Left ventricle myocardium inferior (tissue), 1 donor: ENCODE measurements at places on chromosomes 1 and 21. TPM values are rescaled to one million over a fixed set of nuclear protein-coding genes. Genes with fewer than 3 reads are reported as not detected.

Gene ASPM
- total RNA-seq: 0.44 TPM

Gene NR1I3
- total RNA-seq: not detected

Gene S100A3
- total RNA-seq: 0.36 TPM

Gene TMEM82
- total RNA-seq: not detected

Gene AKNAD1
- total RNA-seq: not detected

Gene TRAF3IP3
- total RNA-seq: 1.2 TPM

Gene CELA2A
- total RNA-seq: not detected

Gene DNAJC8
- 55.3 TPM for total RNA-seq

Gene DMAP1
- 26.7 TPM for total RNA-seq

Gene CLCNKA
- total RNA-seq: 0.16 TPM

Gene KCNE2
- total RNA-seq: not detected

Gene ZNF695
- not detected for total RNA-seq

Gene NBL1
- total RNA-seq: 30.0 TPM

Gene EPHA2
- total RNA-seq: 9.6 TPM

Gene SH2D1B
- total RNA-seq: 0.11 TPM

Gene CRYAA
- not detected for total RNA-seq

- no peaks in the 10 kb centered on the region for H3K36me3 ChIP-seq
These were observed 291.8 kb upstream of the CAMK1G start for GRCh38 chr1:209291715-209292114.

DNA sequence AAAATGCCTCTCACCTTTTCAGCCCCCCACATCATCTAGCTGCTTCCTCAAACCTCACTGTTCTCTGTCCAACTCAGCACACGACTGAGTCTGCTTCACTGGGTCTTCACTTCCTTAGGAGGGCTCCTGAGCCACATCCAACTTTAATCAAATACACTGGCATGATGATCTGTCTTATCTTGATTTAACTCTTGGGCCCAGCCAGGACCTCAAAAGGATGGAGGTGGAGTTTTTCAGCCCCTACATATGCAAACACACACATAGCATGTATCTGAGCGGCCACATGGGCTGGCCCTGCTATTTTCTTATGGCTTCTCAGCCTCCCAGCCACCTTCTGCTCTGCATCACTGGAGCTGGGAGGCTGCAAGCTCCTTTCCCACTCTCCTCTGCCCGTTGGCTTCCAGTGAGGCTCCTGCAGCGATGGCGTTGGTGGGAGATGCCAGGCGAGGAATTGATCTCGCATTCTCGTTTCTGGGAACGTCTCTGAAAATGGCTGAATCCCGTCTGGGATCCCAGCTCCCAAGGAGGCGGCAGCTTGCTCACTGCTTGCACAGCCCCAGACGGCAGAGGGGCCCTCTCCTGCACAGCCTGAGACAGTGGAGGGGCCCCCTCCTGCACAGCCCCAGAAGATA, 1.8 kb upstream of the PRXL2B start:
- DNase-seq: no peak
- peaks cover 10% of the 10 kb centered on the region for H3K36me3 ChIP-seq
- H3K4me1 ChIP-seq: peaks cover 42% of the 10 kb centered on the region
- peak overlapping the region; percentile 86 for H3K4me3 ChIP-seq
- peaks cover 11% of the 10 kb centered on the region for H3K27me3 ChIP-seq
- H3K27ac ChIP-seq: peak overlapping the region; percentile 98

GRCh38 chr1:81596341-81596740, 204.4 kb upstream of the ADGRL2 start:
- no peaks in the 10 kb centered on the region for H3K27me3 ChIP-seq
- no peak overlapping the region for H3K27ac ChIP-seq
- H3K36me3 ChIP-seq: no peaks in the 10 kb centered on the region
- no peak overlapping the region for H3K4me3 ChIP-seq
- DNase-seq: no peak

DNA sequence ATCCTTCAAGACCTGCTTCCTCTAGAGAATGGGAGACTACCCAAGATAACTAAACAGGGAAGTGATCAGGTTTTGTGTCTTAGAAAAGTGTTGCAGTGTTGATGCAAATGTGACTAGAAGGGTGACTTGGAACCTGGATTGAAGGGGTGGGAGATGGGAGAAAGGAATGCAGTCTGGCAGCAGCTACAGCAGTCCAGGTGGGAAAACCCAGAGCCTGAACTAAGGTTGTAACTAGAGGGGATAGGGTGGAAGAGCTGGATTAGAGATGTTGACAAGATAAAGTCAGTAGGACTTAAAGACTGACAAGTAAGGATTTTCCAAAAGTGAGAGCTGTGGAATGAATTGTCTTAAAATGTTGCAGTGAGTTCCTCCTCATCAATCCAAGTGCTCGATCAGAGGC, 7.1 kb upstream of the SHISA4 start:
- no peaks in the 10 kb centered on the region for H3K36me3 ChIP-seq
- H3K4me3 ChIP-seq: no peak overlapping the region
- DNase-seq: no peak
- H3K27ac ChIP-seq: no peak overlapping the region
- no peaks in the 10 kb centered on the region for H3K27me3 ChIP-seq

DNA sequence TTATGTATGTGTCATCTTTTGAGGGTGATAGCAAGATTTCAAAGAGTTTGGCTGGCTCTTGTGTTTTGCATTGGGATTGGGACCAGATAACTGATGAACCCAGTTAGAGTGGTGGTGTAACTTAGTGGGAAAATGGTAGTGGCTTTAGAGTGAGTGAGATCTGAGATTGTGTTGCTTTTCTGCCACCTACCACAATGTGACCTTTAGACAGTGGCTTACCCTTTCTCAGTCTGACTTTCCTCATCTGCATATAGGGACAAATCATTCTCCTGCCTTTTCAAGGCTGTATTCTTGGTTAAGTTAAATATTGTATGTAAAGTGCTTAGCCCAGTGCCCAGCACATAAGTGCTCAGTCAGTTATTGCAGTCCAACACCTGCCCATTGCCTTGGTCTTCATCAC, 31.3 kb downstream of the CENPF start:
- no peaks in the 10 kb centered on the region for H3K4me1 ChIP-seq
- H3K27me3 ChIP-seq: no peaks in the 10 kb centered on the region
- H3K4me3 ChIP-seq: no peak overlapping the region
- no peaks in the 10 kb centered on the region for H3K36me3 ChIP-seq
- DNase-seq: no peak

DNA sequence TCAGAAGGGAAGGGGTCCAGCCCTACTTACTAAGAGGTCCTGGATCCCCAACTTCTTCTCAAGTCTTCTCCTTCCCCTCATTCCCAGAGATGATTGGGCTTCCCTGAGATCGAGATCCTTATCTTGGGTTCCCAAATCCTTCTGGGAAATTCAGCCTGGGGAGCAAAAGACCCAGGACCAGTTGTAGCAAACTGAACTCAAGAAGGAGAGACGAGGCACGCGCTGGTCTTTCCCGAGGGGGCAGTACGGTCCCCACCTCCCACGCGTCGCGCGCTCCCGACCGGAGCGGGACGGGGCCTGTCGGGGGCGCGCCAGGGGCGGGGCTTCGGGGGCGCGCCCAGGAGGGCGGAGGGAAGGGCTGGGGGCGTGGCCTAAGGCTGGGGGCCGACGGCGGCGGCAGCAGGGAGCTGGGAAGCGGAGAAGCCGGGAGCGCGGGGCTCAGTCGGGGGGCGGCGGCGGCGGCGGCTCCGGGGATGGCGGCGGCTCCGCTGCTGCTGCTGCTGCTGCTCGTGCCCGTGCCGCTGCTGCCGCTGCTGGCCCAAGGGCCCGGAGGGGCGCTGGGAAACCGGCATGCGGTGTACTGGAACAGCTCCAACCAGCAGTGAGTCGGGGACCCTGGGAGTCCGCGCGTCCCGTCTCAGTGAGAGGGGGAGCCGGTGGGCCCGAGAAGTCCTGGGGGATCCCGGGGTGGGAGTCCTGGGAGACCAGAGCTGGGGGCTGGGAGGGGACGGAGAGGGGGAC, at the start of gene EFNA3:
Gene EFNA3 (plus strand): TSS at position 369 of the 741 bp plus-strand sequence. CDS start 105 bp downstream, at position 474.
- peaks cover 53% of the 10 kb centered on the region for H3K4me1 ChIP-seq
- H3K36me3 ChIP-seq: no peaks in the 10 kb centered on the region
- no peak within 1 kb of the TSS for H3K27ac ChIP-seq
- H3K4me3 ChIP-seq: peak within 1 kb of the TSS; percentile 68

DNA sequence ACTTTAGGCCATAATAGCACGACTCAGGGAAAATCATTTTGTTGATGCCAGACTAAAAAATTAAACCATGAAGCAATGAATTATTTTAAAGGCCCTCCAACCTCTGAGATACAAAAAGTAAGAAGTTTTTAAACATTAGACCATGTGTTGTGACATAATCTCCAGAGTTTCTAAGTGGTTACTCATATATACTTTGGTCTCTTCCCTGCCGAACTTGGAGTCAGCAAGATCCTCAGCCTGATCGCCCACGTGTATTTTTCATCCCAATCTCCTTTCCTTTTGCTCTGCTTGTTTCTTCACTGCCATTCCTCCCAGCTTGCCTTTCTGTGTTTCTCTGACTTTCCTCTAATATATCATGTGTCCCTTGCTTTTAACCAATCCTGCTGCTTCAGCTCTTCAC, 3.8 kb downstream of the ARV1 start:
- no peak overlapping the region for H3K4me3 ChIP-seq
- no peaks in the 10 kb centered on the region for H3K27me3 ChIP-seq
- H3K4me1 ChIP-seq: peaks cover 21% of the 10 kb centered on the region
- H3K27ac ChIP-seq: no peak overlapping the region

- H3K36me3 ChIP-seq: peaks cover 10% of the 10 kb centered on the region
- peaks cover 21% of the 10 kb centered on the region for H3K4me1 ChIP-seq
- peak overlapping the region; percentile 23 for H3K4me3 ChIP-seq
- peak overlapping the region; percentile 87 for H3K27ac ChIP-seq
- no peaks in the 10 kb centered on the region for H3K27me3 ChIP-seq
- no peak for DNase-seq
These were observed 18.5 kb downstream of the FAM89A start for GRCh38 chr1:231021540-231022031.

GRCh38 chr1:25562101-25562927, 18.9 kb downstream of the LDLRAP1 start:
- H3K36me3 ChIP-seq: peaks cover 37% of the 10 kb centered on the region
- DNase-seq: no peak
- peak overlapping the region; percentile 27 for H3K27ac ChIP-seq

GRCh38 chr1:153677718-153678518, 570 bp upstream of the NPR1 start:
- no peaks in the 10 kb centered on the region for H3K36me3 ChIP-seq
- peak overlapping the region; percentile 77 for H3K4me3 ChIP-seq
- H3K4me1 ChIP-seq: peaks cover 36% of the 10 kb centered on the region
- peaks cover 21% of the 10 kb centered on the region for H3K27me3 ChIP-seq
- peak overlapping the region; percentile 82 for H3K27ac ChIP-seq

- peak overlapping the region; percentile 37 for H3K27ac ChIP-seq
- H3K4me3 ChIP-seq: no peak overlapping the region
- H3K4me1 ChIP-seq: peaks cover 73% of the 10 kb centered on the region
- no peaks in the 10 kb centered on the region for H3K27me3 ChIP-seq
- DNase-seq: no peak
These were observed 147.7 kb downstream of the RERE start for GRCh38 chr1:8669606-8670335.

DNA sequence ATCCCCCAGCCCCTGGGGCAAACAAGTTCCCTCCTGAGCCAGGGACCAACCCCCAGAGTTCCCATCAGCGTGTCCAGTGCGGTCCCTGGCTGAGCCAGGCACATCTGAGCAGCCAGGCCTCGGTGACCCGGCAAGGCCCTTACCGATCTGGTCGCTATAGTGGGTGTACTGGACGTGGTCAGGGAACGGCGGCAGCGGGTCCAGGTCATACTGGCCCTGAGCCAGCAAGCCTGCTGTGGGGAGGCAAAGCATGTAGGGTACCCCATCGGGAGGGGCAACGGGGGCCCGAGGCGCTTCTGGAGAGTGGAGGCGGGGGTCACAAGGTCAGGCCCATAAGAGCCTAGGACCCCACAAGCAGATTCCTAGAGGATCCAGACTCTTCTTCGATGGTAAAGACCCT, 3.5 kb downstream of the MFAP2 start:
- H3K4me3 ChIP-seq: no peak overlapping the region
- H3K27ac ChIP-seq: no peak overlapping the region
- no peak for DNase-seq
- peaks cover 33% of the 10 kb centered on the region for H3K4me1 ChIP-seq
- peaks cover 22% of the 10 kb centered on the region for H3K27me3 ChIP-seq
- no peaks in the 10 kb centered on the region for H3K36me3 ChIP-seq

DNA sequence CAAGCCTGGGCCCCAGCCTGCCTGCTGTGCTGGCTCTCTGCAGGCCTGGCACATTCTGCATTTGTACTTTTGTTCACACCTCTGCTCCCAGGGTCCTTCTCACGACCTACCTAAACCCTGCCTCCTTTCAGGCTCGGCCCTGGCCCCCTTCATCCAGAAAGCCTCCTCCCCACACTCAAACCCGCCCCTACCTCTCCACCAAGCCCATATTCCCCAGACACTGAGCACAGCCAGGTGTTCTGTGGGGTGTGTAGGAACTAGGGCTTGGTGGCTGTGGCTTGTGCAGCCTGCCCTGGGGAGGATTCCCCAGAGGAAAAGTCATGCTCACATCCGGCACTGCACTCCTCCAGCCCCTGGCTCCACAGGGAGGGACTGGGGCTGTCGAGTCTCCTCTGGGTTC, 8.2 kb upstream of the MIXL1 start:
- H3K4me1 ChIP-seq: no peaks in the 10 kb centered on the region
- no peak overlapping the region for H3K4me3 ChIP-seq
- H3K27ac ChIP-seq: no peak overlapping the region
- no peak for DNase-seq

DNA sequence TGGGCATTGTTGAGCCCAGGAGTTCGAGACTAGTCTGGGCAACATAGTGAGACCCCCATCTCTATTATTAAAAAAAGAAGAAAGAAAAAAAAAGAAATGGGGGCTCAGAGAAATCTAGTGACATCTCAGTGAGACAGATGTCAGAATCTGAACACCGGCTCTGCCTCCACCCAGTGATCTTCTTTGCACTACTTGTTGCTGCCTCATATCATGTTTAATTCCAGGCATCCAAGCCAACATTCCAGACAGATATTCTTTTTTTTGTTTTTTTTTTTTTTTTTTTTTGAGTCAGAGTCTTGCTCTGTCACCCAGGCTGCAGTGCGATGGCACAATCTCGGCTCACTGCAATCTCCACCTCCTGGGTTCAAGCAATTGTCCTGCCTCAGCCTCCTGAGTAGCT, 5.0 kb upstream of the ARL8A start:
- H3K4me3 ChIP-seq: no peak overlapping the region
- no peak overlapping the region for H3K27ac ChIP-seq

DNA sequence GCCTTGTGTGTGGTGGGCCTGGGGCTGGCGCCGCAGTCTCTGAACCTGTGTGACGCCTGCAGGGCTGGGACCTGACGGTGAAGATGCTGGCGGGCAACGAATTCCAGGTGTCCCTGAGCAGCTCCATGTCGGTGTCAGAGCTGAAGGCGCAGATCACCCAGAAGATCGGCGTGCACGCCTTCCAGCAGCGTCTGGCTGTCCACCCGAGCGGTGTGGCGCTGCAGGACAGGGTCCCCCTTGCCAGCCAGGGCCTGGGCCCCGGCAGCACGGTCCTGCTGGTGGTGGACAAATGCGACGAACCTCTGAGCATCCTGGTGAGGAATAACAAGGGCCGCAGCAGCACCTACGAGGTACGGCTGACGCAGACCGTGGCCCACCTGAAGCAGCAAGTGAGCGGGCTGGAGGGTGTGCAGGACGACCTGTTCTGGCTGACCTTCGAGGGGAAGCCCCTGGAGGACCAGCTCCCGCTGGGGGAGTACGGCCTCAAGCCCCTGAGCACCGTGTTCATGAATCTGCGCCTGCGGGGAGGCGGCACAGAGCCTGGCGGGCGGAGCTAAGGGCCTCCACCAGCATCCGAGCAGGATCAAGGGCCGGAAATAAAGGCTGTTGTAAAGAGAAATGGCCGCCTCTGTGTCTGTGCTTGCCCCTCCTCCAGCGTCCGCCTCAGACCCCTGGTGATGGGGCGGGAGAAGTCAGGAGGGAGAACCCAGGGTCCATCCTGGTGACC, 788 bp downstream of the ISG15 start:
- H3K4me3 ChIP-seq: peak overlapping the region; percentile 78
- H3K4me1 ChIP-seq: peaks cover 28% of the 10 kb centered on the region
- H3K36me3 ChIP-seq: no peaks in the 10 kb centered on the region

GRCh38 chr1:54853793-54854370, 33.1 kb downstream of the DHCR24 start:
- H3K36me3 ChIP-seq: peaks cover 20% of the 10 kb centered on the region
- DNase-seq: no peak
- H3K27me3 ChIP-seq: no peaks in the 10 kb centered on the region
- H3K27ac ChIP-seq: no peak overlapping the region
- H3K4me1 ChIP-seq: peaks cover 11% of the 10 kb centered on the region
